ENCODE measurements at places on chromosomes 3 and 15.
A peak's percentile ranks its signal among the peaks of the same experiment; 100 is the strongest.

DNA sequence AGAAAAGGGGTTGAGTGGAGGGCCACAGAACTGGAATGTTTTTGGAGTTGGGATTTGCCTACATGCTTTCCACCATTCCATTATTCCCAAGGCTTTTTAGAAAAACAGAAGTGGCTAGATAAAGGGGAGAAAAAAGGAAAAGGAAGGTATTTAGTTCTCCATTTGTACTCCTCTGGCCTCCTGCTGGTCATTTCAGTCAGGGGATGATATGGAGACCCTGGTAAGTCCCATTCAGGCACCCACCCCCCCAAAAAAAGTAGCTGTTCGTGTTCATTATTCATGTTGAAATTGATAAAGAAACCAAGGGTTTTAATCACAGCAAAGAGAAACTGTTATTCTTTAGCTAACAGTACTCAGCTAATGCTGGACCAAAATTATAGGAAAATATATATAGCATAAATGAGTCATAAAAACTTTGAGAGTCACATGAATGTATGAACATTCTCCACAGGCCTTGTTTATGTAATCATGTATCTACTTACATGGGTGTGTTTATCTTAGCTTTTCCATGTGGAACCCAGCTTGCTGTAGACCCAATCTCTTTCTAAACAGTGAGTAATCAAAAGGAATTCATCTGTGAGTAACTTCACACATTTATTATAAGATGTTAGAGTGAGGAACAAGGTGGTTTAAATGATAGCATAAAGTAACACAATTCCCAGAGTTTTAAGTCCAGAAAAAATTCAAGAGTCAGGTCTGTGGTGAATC, 167.2 kb downstream of the KCNMB2 start:
- DNase-seq = no peak

DNA sequence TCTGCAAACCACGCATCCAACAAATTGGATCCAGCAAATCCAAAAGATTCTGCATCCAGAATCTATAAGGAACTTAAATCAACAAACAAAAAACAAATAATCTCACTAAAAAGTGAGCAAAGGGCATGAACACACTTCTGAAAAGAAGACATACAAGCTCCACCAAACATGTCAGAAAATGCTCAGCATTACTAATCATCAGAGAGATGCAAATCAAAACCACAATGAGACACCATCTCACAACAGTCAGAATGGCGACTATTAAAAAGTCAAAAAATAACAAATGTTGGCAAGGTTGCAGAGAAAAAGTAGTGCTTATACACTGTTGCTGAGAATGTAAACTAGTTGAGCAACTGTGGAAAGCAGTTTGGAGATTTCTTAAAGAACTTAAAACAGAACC, 21.6 kb upstream of the SLC25A36 start:
- DNase-seq = no peak

GRCh38 chr15:77495838-77496596, 75.3 kb downstream of the HMG20A start:
- DNase-seq = no peak

GRCh38 chr3:153596401-153596800, 434.4 kb downstream of the RAP2B start:
- DNase-seq = no peak

DNA sequence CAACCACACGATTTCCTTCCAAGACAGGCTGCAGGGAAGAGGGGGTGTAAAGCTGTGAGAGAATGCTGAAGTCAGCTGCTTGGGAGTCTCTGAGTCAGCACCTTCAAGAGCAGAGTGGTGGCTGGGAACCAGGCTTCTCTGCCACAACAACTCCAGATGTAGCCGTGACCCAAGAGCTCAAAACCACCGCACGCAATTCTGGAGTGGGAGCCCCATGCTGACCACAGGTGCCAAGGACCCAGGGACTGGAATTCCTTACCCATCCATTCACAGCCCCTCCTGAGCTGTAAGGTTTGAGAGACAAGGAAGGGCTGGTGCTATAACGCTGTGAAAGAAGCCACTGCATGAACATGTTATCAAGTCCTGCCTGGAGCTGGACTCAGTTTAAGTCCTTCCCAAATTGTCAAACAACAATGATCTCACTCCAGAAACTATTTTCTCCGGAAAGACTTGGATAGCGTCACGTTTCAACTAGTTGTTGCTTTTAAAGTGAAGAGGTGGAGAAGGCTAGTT, 61.4 kb downstream of the UMPS start:
- DNase-seq = no peak

DNA sequence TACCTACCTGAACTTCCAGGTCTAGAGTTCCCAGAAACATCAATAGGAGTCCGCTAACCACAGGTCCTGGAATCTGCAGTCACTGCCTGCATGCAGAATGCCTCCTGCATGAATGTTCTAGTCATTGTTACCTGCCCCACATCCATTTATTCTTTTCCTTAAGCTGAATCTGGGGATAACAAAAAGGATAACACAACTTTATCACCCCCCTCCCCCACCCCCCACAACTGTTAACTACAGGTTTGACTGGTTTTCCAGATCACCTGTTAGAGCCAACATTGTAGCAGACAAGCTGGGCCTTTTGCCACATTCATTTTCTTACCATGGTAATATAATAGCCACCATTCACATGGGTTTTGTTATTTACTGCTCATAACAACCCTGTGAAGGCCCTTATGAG, 4.6 kb upstream of the CTSH start:
- DNase-seq = no peak

DNA sequence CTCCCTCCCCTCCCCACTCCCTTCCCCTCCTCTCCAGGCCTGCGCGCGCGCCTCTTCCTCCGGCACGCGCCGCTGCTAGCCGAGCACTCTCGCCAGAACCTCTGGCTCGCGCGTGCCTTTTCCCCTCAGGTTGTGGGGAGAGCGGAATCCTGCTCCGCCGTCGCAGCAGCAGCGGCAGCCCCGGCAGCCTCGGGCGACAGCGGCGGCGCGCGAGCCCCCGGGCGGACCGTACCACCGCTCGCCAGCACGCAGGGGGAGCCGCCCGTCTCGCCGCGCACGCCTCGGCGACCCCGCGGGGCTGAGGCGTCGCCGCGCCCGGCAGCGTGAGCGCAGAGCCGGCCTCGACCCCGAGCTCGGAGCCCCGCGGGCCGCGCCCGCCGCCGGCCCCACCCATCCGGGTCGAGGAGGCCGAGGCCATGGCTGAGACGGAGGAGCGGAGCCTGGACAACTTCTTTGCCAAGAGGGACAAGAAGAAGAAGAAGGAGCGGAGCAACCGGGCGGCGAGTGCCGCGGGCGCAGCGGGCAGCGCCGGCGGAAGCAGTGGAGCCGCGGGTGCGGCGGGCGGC, at the start of gene CDV3:
CDV3 (plus strand) TSS at position 58 of the 566 bp plus-strand sequence; CDS start at position 417, 359 bp downstream.
- no peak for DNase-seq

DNA sequence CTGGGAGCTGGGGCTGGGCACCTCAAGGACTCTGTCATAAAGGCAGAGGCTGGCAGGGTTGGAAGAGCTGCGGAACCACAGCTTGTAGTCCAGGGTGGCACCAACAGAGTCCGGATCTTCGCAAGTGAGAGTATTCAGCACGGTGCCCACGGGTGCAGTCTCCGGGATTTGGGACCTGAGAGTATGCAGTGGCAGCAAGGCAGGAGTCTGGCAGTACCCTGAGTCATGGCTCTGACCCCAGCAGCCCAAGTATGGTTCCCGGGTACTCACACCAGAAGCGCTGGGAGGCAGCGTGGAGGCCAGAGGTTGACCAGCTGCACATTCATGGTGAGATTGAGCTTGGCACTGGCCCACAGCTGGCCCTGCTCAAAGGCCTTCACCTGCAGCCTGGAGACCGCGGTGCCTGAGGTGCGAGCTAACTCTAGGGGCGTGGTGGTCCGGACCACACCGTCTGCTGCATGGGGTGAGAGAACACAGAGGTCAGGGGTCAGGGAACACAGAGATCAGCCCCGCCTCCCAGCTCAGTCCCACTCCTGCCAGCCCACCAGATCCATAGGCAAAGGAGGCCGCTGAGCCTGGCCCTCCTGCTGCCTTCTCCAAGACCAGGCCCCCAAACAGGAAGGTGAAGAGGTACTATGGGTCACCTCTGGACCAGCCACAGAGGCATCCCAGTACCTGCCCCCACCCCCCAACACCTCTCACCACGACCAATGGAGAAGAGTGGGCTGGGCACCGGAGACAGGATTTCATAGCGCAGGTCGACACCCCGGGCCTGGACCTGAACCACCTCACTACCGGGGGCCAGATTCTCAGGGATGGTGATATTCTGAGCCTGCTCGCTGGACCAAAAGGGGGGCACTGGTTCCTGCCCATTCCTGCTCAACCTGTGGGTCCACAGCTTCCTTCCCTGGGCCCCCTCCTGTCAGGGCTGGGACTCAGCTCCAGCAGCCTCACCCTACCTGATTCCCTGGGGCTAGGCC, 4.5 kb downstream of the CDHR4 start:
- no peak for DNase-seq

DNA sequence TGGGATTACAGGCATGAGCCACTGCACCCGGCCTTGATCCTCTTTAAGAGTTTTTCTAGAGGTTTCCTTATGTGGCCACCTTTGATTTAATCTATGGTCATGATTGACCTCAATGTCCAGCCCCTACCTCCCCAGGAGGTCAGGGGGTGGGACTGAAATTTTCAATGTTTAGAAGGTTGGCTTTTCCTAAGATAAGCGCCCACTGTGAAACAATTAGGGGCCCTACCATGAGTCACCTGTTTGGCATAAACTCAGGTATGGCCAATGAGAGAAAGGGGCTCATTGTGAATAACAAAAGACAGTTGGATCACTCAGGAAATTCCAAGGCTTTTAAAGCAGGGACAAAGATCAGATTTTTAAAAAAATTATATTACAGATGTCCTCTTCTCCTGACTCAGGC, 51.1 kb downstream of the ZBTB11 start:
- no peak for DNase-seq

DNA sequence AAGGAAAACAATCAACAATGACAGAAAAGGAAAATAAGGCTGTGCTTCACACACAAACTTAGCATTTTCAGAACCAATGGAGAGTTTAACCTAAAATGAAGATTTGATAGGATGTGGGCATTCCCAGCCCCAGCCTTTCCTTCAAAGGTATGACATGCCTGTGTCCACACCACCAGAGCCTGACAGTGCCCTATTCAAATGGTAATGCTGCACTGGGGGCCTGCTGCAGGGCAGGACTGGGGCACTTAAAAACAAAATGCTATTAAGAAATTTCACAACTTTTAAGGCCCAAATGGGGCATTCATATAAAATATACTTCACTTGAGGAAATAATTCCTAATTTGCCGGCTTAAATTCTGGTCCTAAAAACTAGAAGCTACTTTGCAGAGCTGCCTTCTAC, 30.9 kb upstream of the TKT start:
- no peak for DNase-seq

DNA sequence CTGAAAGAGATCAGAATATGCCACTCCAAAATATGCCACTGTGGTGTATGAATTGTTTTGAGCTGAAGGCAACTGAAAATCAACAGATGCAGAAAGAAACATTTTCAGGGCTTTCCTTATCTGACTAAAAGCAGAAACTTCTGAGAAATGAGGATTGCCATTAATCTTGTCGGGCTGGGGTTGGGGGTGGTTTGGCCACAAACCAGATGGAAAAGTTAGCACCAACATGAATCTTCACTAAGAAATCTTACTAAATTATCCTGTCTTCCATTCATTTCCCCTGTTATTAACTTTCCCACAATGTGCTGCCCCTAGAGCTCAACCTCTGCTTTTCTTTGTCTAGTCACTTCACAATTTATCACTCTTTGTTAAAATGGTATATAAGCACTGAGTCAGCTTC, 229.9 kb upstream of the GADL1 start:
- no peak for DNase-seq

DNA sequence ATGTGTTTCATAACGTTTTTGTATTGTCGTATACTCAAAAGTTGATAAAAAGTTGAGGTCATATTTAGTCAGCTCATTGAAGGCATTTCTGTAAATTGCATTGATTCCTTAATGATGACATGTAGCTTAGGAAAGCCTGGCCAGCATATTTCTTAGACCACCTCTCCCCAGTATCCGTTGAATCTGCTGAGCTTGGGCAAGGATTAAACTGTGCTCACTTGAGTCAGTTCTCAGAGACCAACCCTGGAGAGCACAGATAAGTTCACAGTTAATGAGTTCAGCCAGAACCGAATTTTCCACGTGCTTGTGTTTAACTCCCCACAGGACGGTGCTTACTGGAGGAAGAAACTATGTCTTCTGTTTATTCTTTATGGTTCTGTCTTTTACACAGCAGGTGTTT, 132.7 kb downstream of the SLC25A26 start:
- no peak for DNase-seq

- DNase-seq = no peak
Observed at GRCh38 chr3:1677576-1678156, 421.0 kb upstream of the CNTN4 start.

DNA sequence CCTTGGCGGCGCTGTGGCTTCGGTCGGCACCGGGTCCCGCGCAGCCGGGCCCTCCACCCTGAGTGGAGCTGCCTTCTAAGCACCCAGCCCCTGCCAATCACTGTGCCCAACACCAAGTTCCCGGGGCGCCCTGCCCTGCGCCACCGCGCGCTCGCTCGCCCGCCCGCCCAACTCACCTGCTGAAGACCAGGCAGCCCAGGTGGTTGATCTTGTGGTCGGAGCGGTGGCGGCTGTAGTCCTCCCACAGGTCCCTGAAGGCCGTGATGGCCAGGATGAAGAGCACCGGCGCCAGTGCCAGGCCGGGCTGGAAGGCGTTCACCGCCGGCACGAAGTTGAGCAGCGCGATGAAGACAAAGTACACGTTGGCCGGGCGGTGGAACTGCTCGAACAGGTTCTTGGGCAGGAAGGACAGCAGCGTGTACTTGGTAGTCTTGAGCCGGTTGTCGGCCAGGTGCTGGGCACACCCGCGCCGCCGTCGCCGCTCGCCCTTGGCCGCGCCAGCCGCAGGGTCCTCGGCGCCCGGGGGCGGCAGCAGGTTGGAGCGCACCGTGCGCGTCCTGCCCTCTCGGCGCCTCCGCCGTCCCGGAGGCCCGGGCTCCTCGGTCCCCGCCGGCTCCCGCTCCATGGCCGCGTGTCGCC, 536 bp downstream of the ATP10A start:
- DNase-seq = peak; percentile 20

GRCh38 chr3:10370429-10370828, 49.5 kb upstream of the SEC13 start:
- no peak for DNase-seq

- DNase-seq = no peak
Observed at GRCh38 chr3:195845483-195845882, 33.8 kb upstream of the MUC4 start.

GRCh38 chr3:194344012-194344411, 7.1 kb downstream of the CPN2 start:
- DNase-seq = peak; percentile 93

- no peak for DNase-seq
Observed at GRCh38 chr3:166526881-166527280, 689.7 kb upstream of the BCHE start.
